ENCODE measurements at places on chromosomes 5 and 9.
A peak's percentile ranks its signal among the peaks of the same experiment; 100 is the strongest.

DNA sequence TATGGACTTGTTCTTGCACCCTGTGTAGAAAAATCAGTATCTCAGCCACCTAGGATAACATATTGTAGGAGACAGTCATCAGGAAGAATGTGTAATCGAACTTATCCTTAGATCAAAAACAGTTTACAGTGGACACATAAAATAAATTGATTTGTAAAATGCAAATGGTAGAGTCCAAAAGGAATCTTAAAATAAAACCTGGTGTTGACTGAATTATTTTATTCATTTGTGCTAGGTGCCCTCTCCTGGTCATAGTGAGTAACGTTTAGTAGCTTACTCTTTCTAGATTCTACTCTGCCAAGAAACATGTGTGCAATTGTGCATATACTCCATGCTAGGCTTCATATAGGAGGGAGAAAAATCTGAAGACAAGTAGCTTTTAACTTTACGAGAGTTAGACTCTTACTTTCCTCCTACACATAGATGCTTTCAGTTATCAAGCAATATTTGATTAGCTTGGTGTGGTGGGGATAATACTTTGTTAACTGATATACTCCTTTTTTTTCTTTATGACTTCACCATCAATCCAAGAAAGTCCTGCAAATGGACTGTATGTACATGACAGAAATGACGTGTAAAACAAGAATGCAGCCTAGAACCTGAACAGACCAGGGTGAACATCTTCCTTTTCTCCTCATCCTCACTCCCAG, 23.7 kb upstream of the LOX start:
- no peak for DNase-seq

GRCh38 chr9:133396952-133397351, 20.8 kb downstream of the STKLD1 start:
- peak; percentile 50 for DNase-seq

GRCh38 chr9:95574176-95574575, 57.4 kb upstream of the PTCH1 start:
- no peak for DNase-seq

- DNase-seq, result peak; percentile 28
These were observed 34.0 kb upstream of the NCS1 start for GRCh38 chr9:130138171-130138653.

- no peak for DNase-seq
These were observed 234.2 kb upstream of the MEF2C start for GRCh38 chr5:89117124-89117644.

DNA sequence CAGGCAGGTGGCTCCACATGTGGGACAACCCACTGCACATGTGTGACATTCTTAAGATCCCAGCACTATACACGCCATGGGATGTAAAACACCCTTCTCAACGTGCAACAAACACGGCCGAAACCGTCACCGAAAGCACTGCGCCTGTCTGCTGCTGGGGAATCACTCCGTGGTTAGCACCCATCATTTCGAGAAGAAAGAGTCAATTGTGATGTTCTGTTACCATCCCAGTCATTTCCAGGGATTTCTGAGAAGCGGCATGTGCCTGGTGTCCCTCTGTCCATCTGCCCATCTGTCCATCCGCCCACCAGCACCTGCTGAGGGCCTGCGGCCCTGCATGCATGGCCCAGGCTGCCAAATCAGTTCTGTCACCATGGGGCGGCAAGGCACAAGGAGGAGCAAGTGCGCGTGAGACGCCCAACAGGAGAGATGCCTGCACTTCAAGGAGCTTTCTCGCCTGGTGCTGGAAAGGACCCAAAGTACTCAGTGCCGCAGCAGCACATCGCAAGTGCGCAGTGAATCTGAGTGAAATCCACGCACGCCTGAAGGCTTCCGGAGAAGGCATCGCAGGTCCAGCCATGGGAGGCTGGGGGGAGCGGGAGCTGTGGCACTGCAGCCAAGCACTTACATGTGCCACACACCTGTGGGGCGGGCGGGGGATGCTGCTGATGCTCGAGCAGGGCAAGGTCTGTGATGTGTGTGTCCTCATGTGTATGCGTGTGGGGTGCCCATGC, 38.0 kb downstream of the VAV2 start:
- no peak for DNase-seq

DNA sequence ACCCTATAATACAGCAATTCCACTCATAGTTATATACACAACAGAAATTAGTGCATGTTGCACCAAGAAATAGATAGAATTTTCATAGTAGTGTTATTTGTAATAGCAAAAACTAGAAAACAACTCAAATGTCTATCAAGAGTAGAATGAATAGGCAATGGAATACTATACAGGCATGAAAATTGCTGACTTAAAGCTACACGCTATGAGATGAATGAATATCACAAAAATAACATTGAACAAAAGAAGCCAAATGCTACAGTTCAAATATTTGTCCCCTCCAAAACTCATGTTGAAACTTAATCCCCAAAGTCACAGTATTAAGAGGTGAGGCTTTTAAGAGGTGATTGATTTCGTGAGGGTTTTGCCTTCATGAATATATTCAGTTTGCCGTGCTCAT, 215.1 kb downstream of the FRMD3 start:
- DNase-seq, result no peak

DNA sequence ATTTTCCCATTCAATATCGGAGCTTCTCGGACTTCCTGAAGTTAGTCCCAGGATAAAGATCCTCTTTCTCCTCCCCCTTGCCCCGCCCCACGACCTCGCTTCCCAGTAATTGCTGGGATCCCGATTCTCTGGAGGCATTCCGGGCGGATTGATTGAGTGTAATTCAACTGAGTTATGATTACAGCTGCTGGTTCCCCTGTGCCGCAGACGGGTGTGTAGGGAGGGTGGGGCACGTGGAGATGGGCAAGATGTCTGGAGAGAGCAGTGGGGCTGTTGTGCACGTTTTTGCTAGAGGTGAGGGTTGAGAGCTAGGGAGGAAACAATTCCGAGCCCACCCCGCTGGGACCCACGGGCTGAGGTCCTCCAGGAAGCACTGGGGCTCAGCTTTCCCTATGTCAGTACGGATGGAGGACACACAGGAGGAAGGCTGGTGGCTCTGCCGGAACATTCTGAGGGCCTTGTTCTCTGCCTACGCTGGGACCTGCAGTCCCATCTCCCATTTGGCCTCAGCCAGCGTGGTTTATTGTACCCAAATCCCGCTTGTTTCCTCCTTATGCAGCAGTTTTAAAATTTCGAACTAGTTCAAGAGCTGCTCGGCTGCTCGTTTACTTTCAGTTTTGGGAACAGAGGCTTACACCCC, 2.4 kb upstream of the DMRT2 start:
- DNase-seq, result no peak
